ENCODE measurements at places on chromosomes 3 and 15. TPM values are rescaled to one million over a fixed set of nuclear protein-coding genes. Genes with fewer than 3 reads are reported as not detected.

- H3K27ac ChIP-seq, result no peak overlapping the region
- H3K4me3 ChIP-seq, result no peak overlapping the region
- H3K27me3 ChIP-seq, result no peaks in the 10 kb centered on the region
- no peak for DNase-seq
- no peaks in the 10 kb centered on the region for H3K4me1 ChIP-seq
Measured at GRCh38 chr3:33071946-33072345, 25.0 kb downstream of the GLB1 start.

DNA sequence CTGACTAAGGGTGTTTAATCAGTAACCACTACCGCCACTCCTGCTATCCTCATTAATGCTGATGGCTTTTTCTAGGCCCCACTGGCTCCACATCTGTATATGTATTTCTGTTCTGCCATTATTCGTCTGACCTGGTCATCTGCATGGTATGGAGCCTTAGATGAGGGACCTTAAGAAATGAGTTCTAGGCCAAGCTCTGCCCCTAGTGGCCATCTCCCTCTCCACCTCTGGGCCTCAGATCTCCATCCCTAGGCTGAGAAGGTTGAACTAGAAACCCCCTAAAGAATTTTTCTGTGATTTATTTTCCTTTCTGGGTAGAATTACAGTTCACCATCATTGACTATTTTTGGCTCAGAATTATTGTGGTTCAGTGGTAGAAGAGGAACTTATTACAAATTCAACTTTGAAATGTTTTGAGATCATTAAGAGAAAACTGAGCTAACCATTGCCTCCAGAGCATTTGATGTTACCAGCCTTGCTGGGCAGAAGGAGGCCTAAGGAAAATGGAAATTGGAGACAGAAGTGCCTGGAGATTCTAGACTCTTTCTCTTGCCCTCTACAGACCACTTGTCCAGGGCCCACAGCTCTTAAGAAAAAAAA is 325.2 kb upstream of the NR2E3 start:
- no peak for DNase-seq
- H3K36me3 ChIP-seq, result no peaks in the 10 kb centered on the region
- no peaks in the 10 kb centered on the region for H3K4me1 ChIP-seq

- H3K4me1 ChIP-seq, result peaks cover 36% of the 10 kb centered on the region
- peaks cover 3% of the 10 kb centered on the region for H3K36me3 ChIP-seq
- no peak for DNase-seq
- H3K4me3 ChIP-seq, result no peak overlapping the region
- H3K27me3 ChIP-seq, result no peaks in the 10 kb centered on the region
- no peak overlapping the region for H3K27ac ChIP-seq
Measured at GRCh38 chr3:73546961-73547360, 77.8 kb downstream of the PDZRN3 start.

DNA sequence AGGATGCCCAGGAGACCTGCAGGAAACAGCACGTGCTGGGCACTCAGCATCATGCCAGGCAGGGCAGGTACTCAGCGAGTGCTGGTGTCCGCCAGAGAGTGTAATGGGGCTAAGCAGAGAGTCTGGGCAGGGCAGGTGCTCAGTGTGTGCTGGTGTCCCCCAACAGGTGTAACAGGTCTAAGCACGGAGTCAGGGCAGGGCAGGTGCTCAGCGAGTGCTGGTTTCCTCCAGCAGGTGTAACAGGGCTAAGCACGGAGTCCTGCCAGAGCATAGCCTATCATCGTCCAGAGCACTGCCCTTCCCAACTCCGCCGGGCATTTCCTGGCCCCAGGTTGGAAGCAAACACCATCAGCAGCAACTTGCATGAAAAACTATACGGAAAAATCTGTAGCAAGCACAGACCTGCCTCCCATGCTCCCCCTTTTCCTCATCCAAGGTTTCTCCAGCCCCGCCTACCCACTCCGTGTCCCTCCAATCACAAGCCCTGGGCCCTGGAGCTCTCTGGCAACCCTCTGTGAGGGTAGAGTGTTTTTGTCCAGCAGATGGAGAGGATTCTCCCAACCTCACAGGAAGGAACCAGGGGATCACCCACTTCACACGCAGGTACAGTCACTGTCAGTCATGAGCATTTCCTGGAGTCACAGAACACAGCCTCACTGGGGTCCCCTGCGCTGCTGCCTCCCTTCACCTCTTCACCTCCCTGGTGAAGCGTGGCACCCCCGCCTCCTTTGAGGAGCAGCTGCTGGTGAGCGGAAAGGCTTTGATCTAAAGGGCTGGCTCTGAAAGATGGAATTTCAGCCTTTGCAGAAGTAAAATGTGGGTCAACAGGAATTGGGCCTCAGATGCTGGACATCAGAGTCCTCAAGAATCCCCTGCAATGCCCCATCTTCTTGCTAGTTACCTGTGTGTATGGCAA is 302.5 kb downstream of the OCA2 start:
- no peaks in the 10 kb centered on the region for H3K36me3 ChIP-seq
- DNase-seq, result peak; percentile 29
- H3K27me3 ChIP-seq, result no peaks in the 10 kb centered on the region
- no peak overlapping the region for H3K4me3 ChIP-seq

- H3K4me1 ChIP-seq, result peaks cover 37% of the 10 kb centered on the region
- DNase-seq, result no peak
- H3K27ac ChIP-seq, result peak overlapping the region; percentile 22
- H3K4me3 ChIP-seq, result no peak overlapping the region
Measured at GRCh38 chr3:149647285-149647684, 10.5 kb downstream of the WWTR1 start.

GRCh38 chr3:38152609-38153008 is 12.7 kb upstream of the OXSR1 start:
- no peaks in the 10 kb centered on the region for H3K36me3 ChIP-seq
- H3K27me3 ChIP-seq, result no peaks in the 10 kb centered on the region
- H3K27ac ChIP-seq, result no peak overlapping the region

GRCh38 chr3:47870156-47870555 is 67.2 kb downstream of the DHX30 start:
- H3K36me3 ChIP-seq, result peaks cover 50% of the 10 kb centered on the region
- no peak overlapping the region for H3K4me3 ChIP-seq
- no peak for DNase-seq
- H3K4me1 ChIP-seq, result no peaks in the 10 kb centered on the region

GRCh38 chr3:107650788-107651187 is 128.0 kb downstream of the BBX start:
- H3K27me3 ChIP-seq, result no peaks in the 10 kb centered on the region
- H3K36me3 ChIP-seq, result no peaks in the 10 kb centered on the region
- H3K4me3 ChIP-seq, result no peak overlapping the region

DNA sequence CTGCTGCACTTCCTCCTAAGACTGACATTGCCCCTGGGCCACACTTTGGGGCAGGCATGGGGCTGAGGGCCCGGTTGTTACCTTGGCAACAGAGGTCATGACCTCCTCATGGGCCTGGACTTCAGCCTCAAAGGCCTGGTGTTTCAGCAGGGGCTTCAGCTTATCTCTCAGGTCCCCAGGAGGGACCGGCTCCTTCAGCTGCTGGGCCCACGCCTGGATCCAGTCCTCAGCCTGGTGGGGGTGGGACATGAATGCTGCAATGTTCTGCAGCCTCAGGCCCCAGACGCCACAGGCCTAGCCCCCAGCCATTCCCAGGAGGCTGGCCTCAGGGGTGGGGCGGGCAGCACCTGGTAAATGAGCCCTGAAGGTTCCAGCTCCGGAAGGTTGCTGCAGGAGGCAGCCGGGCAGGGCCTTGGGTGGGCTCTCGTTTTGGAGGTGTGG is 27.6 kb downstream of the SPTBN5 start:
- H3K4me3 ChIP-seq, result no peak overlapping the region
- peaks cover 8% of the 10 kb centered on the region for H3K4me1 ChIP-seq
- no peaks in the 10 kb centered on the region for H3K27me3 ChIP-seq
- DNase-seq, result no peak
- no peaks in the 10 kb centered on the region for H3K36me3 ChIP-seq
- H3K27ac ChIP-seq, result no peak overlapping the region

- peak overlapping the region; percentile 62 for H3K27ac ChIP-seq
- H3K4me1 ChIP-seq, result peaks cover 7% of the 10 kb centered on the region
- no peaks in the 10 kb centered on the region for H3K36me3 ChIP-seq
- DNase-seq, result peak; percentile 85
Measured at GRCh38 chr15:90557186-90558084, 27.7 kb downstream of the CRTC3 start.

DNA sequence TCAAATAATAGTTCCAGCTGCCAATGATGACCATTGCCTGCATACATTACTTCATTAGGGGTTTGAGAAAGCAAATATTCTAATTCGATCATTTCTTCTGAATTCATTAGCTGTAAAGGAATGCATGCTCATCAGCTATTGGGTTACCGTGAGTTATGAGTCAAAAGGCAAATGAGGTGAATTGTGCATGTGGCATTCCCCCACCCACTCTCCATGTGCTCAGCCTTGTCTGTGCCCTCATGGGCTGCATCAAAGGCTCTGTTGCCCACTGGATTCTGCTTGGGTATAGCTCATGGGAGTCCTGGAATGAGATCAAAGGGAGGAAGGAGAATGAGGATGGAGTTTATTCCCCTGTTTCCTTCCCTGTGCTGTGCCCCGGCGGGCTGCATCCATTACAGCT is 99.3 kb upstream of the CHRNA7 start:
- H3K27me3 ChIP-seq, result peaks cover 4% of the 10 kb centered on the region
- H3K4me3 ChIP-seq, result no peak overlapping the region
- H3K27ac ChIP-seq, result no peak overlapping the region
- no peaks in the 10 kb centered on the region for H3K36me3 ChIP-seq

- no peaks in the 10 kb centered on the region for H3K36me3 ChIP-seq
- H3K27me3 ChIP-seq, result no peaks in the 10 kb centered on the region
- peak; percentile 38 for DNase-seq
- no peak overlapping the region for H3K27ac ChIP-seq
- peaks cover 5% of the 10 kb centered on the region for H3K4me1 ChIP-seq
Measured at GRCh38 chr3:133506215-133506901, 67.1 kb upstream of the CDV3 start.

DNA sequence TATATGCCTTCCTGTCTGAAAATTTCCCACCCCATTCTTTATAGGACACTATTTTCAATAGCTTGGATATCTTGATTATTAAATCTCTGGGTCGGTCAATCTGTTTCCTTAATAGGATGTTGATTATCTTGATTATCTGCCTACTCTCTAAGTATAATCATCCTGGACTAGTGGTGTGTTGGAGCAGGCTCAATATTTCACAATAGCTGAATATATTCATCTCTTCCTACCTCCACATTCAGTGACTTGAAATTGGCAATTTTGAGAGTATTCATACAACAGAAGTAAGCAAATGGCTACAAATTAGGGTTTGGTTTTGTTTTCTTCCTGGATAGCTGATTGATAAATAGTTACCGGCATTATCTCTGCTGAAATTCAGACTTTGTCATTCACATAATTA is 1162.6 kb downstream of the ROBO1 start:
- peaks cover 2% of the 10 kb centered on the region for H3K36me3 ChIP-seq
- no peaks in the 10 kb centered on the region for H3K27me3 ChIP-seq
- no peaks in the 10 kb centered on the region for H3K4me1 ChIP-seq
- no peak for DNase-seq

- H3K36me3 ChIP-seq, result no peaks in the 10 kb centered on the region
- no peaks in the 10 kb centered on the region for H3K4me1 ChIP-seq
- DNase-seq, result no peak
- no peaks in the 10 kb centered on the region for H3K27me3 ChIP-seq
- no peak overlapping the region for H3K4me3 ChIP-seq
Measured at GRCh38 chr3:131454501-131454900, 48.3 kb downstream of the MRPL3 start.

DNA sequence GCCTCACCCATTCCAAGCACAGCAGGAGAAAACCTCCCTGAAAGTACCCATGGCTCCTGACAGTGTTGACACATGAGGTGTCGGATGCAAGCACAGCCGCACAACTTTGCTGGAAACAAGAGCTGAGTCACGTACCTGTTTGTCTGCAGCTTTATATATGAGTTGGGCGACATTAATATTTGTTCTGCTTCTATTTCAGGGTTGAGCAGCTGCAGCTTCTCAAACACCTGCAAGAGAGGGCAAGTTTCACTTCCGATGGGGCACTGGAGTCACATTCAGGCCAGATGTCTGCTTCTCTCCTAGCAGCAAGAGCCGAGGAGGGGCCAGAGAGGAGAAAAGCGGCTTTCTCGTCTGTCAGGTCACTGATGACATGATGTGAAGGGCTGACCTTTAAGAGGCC is 88.0 kb downstream of the NUP210 start:
- peaks cover 15% of the 10 kb centered on the region for H3K4me1 ChIP-seq
- H3K4me3 ChIP-seq, result no peak overlapping the region
- no peaks in the 10 kb centered on the region for H3K36me3 ChIP-seq
- DNase-seq, result no peak

DNA sequence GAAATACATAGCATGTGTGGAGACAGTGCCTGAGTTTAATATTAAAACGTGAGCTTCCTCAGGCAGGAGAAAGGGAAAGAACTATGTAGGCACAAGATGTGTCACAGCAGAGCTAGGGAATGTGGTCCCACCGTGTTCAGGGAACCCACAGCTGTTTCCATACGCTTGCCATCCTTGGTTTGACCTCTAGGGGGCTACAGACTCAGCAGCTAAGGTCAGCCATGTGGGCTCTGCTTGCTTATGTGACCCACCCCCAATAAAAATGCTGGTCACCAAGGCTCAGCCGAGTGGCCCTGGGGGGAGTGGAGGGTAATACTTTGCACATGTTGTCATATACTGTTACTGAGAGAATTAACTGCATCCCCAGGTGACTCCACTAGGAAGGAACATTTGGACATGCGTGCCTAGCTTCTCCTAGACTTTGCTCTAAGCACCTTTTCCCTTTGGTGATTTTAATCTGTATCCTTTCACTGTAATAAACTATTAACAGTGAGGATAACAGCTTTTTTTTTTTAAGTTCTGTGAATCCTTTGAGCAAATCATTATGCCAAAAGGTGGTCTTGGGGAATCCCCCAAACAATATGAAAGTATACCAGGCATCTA is 3.3 kb downstream of the TUBGCP5 start:
- H3K27me3 ChIP-seq, result no peaks in the 10 kb centered on the region
- peak; percentile 30 for DNase-seq
- H3K4me3 ChIP-seq, result no peak overlapping the region
- no peaks in the 10 kb centered on the region for H3K4me1 ChIP-seq

Gene LIPH
- total RNA-seq, result 26.1 TPM

Gene CKMT1A
- total RNA-seq, result 0.46 TPM

Gene GOLGA6B
- not detected for total RNA-seq

Gene CLDN18
- total RNA-seq, result 114 TPM

Gene ESYT3
- total RNA-seq, result 38.3 TPM

Gene GAP43
- 0.31 TPM for total RNA-seq

Gene FHIT
- 7.6 TPM for total RNA-seq

Gene TLR9
- 0.20 TPM for total RNA-seq

Gene C3orf49
- total RNA-seq, result not detected

Gene DPPA4
- total RNA-seq, result 0.58 TPM

Gene XXYLT1
- 13.7 TPM for total RNA-seq

Gene ACTC1
- total RNA-seq, result 13.0 TPM

Gene SLC51A
- 1.1 TPM for total RNA-seq

Gene PTH1R
- total RNA-seq, result 14.7 TPM

Gene RHOV
- total RNA-seq, result 8.5 TPM
